ENCODE measurements at places on chromosomes 13 and 19. TPM values are rescaled to one million over a fixed set of nuclear protein-coding genes. Genes with fewer than 3 reads are reported as not detected.

Gene MYH14
- polyA plus RNA-seq = 55.9 TPM

Gene PTH2
- polyA plus RNA-seq = not detected

Gene CDX2
- not detected for polyA plus RNA-seq

Gene FUT1
- polyA plus RNA-seq = 7.9 TPM

Gene BRD4
- polyA plus RNA-seq = 46.0 TPM

DNA sequence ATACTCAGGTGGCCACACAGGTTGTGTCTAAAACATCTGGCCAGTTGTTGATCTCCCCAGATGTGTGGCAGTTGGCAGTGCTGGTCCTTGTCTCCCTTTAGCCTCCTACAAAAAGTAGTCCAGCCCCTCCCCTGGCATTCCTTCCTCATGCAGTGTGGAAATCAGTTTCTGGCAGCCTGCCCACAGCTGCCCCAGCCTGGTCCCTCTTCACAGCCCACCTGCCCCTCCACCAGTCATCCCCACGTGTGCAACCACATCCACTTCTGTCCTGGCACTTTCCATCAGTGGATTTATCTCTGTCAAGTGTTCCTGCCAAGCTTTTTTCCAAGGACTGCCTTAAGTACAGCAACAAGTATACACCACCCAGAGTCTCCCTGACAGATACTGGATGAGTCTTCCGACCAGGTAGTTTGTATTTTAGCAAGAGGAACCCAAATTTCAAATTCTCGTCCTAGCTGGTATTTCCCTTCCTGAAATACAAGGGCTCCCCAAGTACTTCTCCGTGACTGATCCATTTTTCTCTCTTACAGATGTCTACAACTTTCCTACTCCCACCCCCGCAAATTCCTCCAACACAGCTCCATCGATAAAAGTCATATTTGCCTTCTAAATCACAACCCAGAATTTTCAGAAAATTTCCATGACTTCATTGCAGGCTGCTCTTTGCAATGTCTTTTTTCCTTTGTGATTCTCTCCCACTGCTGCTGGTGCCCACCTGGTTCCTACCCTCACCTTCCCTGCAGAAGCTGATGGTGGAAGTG is 313.5 kb downstream of the FOXO1 start:
- no peak for DNase-seq

- no peak for DNase-seq
These were observed 9.6 kb upstream of the ZC3H13 start for GRCh38 chr13:46062185-46062584.

DNA sequence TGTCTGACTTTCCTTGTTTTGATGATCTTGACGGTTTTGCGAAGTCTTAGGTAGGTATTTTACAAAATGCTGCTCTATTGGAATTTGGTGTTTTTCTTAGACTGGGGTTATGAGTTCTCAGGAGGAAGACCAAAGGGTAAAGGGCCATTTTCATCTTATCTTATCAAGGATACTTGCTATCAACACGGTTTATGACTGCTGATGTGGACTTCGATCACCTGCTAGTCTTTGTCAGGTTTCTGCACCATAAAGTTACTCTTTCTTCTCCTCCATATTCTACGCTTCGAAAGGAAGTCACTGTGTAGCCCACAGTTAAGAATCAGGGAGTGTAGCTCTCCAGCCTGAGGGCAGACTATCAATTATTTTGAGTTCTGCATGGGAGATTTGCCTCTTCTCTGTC is 7.4 kb upstream of the CEBPG start:
- no peak for DNase-seq

DNA sequence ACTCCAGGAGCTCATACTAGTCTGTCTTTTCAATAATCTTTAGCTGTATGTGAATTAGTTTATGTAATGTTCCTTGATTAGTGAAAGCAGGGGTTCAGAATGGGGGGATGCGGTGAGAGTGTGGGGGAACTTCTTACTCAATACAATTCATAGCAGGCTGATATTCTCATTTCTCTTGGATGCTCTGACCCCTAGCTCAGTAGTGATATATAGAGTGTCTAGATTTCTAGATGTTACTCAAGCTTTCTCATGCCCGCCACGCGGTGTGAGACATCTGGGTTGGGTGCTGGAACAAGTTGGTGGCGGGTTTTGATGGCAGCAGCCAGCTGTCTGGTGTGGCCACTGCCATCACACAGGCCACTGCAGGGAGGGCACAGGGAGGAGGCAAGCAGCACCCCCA is 39.3 kb upstream of the FLT1 start:
- DNase-seq = no peak

- DNase-seq = no peak
These were observed 7.8 kb downstream of the ACP4 start for GRCh38 chr19:50797781-50798658.

DNA sequence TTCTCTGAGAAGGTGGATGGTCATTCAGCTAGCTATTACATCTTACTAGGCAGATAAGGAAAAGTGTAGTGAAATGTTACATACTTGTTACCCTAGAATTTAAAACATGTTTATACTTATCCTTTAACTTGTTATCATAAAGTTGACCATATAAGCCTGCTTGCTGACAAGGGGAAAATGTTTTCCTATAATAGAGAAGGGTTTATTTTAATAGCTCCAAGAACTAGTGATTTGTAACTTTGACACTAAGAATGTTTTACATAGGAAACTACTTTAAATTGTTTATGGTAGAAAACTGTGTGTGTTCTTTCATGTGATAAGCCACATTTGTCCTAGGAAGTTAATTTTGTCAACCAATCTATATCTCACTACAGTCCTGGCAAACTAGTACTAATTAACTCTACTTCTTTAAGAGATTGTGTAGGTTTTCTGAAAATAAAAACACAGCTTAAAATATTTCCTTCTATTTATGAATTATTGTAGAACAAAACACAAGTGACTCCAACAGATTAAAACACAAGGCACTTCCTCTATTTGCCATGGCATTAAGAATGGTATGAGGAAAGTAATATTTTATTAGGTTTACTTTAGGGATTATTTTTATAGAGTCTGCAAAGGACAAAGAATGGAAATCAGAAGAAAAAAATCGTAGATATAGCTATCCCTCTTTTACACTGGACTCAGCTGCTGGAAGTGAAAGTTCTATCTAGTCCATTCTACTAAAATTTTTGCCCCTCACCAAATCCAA is 233.3 kb upstream of the NBEA start:
- DNase-seq = no peak

GRCh38 chr13:112325920-112326645 is 50.1 kb upstream of the SPACA7 start:
- no peak for DNase-seq

- no peak for DNase-seq
These were observed 7.5 kb downstream of the RPL21 start for GRCh38 chr13:27258637-27259386.

GRCh38 chr19:13707915-13708314 is 56.4 kb upstream of the MRI1 start:
- DNase-seq = no peak

GRCh38 chr19:15577184-15577771 is 37.7 kb upstream of the CYP4F8 start:
- DNase-seq = no peak

- DNase-seq = no peak
These were observed 16.0 kb upstream of the CCNP start for GRCh38 chr19:40242480-40242879.

- DNase-seq = peak; percentile 100
These were observed at the start of the genes AKT1S1 and TBC1D17 for GRCh38 chr19:49877020-49877878. AKT1S1 (minus strand) TSS chr19:49877355; CDS start chr19:49873295, 4,060 bp downstream. TBC1D17 (plus strand) TSS chr19:49877702; CDS start chr19:49877724, 22 bp downstream.
